Lung (tissue), 17 donors: ENCODE measurements at places on chromosomes 5 and 9. TPM values are rescaled to one million over a fixed set of nuclear protein-coding genes. Genes with fewer than 3 reads are reported as not detected.

GTF2H2 gene
- 27.6 TPM for total RNA-seq

MARCOL gene
- not detected for total RNA-seq

C5orf58 gene
- not detected for total RNA-seq

UGT3A2 gene
- total RNA-seq: 0.12 TPM

HK3 gene
- total RNA-seq: 111 TPM

IFNK gene
- total RNA-seq: not detected

FKBP15 gene
- total RNA-seq: 45.0 TPM

C1QTNF2 gene
- 2.1 TPM for total RNA-seq

MARCHF11 gene
- not detected for total RNA-seq

ERBIN gene
- total RNA-seq: 235 TPM

DEPDC1B gene
- 3.1 TPM for total RNA-seq

NUDT12 gene
- 25.4 TPM for total RNA-seq

IL31RA gene
- total RNA-seq: 0.21 TPM

HMGCS1 gene
- 360 TPM for total RNA-seq

TMC1 gene
- 0.21 TPM for total RNA-seq

ZBTB43 gene
- total RNA-seq: 23.3 TPM

FAM221B gene
- total RNA-seq: 0.14 TPM

ATP10B gene
- 0.18 TPM for total RNA-seq

CCDC180 gene
- 14.3 TPM for total RNA-seq

SLC34A3 gene
- total RNA-seq: 0.65 TPM

PCDHGA11 gene
- 11.1 TPM for total RNA-seq

PCDH12 gene
- 34.2 TPM for total RNA-seq

PCDHGA5 gene
- 2.9 TPM for total RNA-seq

WWC1 gene
- total RNA-seq: 60.8 TPM

SLC1A3 gene
- total RNA-seq: 21.0 TPM

ALDH7A1 gene
- 66.0 TPM for total RNA-seq

CYLC2 gene
- not detected for total RNA-seq

PTGER4 gene
- total RNA-seq: 25.5 TPM

FAM169A gene
- total RNA-seq: 2.3 TPM

LHX2 gene
- total RNA-seq: not detected

FBP1 gene
- 17.1 TPM for total RNA-seq

TLR4 gene
- total RNA-seq: 32.7 TPM

SPATA31A3 gene
- not detected for total RNA-seq

SYNPO gene
- 10.3 TPM for total RNA-seq

SEMA6A gene
- 31.6 TPM for total RNA-seq

FAM240B gene
- total RNA-seq: not detected

LURAP1L gene
- total RNA-seq: 104 TPM

TRUB2 gene
- 28.9 TPM for total RNA-seq

LIX1 gene
- total RNA-seq: not detected
